ENCODE measurements at places on chromosomes 12 and 14.

DNA sequence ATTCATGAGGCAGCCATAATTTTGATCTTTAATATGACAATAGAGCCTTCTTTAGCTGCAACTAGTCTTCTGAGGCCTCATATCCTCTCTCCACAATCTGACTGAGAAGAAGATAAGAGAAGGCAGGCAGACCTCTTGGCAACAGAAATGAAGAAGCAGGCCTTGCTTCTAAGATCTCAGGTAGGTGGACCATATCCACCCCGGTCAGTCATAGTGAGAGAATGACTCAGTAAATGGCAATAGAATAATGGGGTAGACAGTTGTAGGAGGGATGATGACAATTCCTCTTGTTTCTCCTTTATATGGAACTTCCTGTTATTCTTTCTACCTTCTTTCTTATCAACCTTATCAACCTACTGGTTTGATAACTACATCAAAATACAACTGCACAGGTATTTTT lies 246.7 kb upstream of the G2E3 start:
- no peak for DNase-seq

GRCh38 chr12:13390381-13390861 lies 193.9 kb downstream of the EMP1 start:
- DNase-seq = peak; percentile 79

DNA sequence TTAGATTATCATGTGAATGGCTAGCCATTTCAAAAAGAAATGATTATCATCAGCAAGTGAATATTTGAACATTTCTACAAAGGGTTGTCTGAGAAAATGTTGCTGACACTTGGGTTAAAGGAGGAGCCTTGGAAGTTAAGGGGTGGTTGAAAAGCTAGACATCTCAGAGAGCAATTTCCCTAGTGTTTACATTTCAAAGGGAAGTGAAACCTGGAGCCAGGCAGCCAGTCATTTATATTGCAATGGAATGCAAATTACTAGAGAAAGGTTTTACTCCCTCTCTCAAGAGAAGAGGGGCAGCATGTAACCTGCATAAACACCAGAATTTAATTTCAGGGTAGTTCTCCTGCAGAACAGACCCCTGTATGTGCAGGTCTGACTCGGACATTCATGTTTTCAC lies 279.0 kb downstream of the SLC16A7 start:
- no peak for DNase-seq

GRCh38 chr12:31018790-31019505 lies 54.7 kb upstream of the DDX11 start:
- no peak for DNase-seq

- DNase-seq = no peak
These were observed 93.1 kb downstream of the RMST start for GRCh38 chr12:97555547-97556187.

GRCh38 chr14:45065540-45065939 lies 18.4 kb upstream of the PRPF39 start:
- peak; percentile 6 for DNase-seq

DNA sequence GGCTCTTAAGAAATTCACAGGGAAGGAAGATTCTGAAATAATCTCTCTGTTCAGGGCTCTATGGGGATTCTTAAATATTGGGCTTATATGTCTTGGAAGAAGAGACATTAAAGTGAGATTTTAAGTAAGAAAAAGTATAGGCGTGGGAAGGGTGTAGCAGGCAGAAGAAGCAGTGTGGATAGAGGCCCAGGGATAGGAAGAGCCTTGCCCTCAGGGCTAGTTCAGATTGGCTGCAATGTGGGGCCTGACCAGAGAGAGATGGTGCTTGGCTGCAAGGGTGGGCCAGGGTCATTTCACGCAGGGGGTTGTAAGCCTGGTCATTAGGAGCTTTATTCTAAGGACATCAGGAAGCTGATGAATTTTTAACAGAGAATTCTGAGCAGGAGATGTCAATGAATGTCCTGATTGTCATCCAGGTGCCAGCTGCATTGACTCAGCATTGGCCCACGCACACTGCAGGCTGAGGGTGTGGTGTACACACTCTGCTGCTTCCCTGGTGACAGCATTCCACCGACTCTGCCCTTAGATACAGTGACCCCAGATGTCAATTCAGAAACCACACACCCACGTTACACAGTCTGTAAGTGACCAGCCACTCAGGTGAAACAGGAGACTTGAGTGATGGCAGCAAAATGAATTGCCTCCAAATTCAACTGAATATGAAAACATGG lies 582.5 kb downstream of the NRXN3 start:
- DNase-seq = no peak

- DNase-seq = no peak
These were observed 93.3 kb downstream of the ERGIC2 start for GRCh38 chr12:29287622-29288021.

- no peak for DNase-seq
These were observed 4.9 kb downstream of the NKX2-1 start for GRCh38 chr14:36515105-36515593.

GRCh38 chr12:113894697-113895096 lies 71.4 kb downstream of the RBM19 start:
- no peak for DNase-seq

DNA sequence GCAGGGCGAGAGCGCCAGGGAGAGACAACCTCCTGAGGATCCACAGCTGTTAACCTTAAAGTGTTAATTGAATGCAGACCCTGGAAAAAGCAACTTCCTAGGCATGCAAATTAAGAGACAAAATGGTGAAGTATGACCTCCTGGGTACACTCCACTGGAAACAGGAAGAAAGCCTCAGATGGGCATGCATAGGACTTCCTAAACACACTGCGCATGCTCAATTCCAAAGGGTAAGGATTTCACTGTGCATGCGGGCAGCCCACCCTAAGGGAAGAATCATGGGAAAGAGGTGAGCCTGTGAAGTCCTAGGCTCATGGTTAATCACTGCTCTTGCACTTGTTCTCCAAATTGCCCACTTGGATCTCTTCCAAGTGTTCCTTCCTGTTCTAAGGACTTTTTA lies 80.5 kb upstream of the CAPRIN2 start:
- DNase-seq = no peak

DNA sequence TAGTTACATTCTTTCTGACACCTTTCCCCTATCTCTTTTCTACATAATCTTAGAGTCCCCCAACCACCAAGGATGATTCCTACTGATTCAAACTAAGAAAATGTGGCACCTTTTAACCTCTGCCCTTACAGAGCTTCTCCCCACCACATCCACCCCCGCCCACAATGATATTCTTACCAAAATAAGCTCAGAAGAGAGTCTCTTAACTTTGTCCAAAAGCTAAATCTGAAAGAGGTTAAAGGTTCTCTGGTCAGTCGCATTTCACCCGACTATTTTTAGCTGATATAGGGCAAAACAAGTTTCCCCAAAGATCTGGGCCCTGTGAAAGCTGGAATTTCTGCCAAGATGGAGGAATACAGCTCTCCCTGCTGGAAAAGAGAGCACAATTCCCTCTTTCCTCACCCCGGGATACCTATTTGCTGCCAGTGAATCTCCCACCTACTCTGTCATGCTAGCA lies 128.6 kb downstream of the ZFP36L1 start:
- DNase-seq = no peak

GRCh38 chr12:23352670-23353069 lies 596.8 kb downstream of the SOX5 start:
- DNase-seq = no peak

DNA sequence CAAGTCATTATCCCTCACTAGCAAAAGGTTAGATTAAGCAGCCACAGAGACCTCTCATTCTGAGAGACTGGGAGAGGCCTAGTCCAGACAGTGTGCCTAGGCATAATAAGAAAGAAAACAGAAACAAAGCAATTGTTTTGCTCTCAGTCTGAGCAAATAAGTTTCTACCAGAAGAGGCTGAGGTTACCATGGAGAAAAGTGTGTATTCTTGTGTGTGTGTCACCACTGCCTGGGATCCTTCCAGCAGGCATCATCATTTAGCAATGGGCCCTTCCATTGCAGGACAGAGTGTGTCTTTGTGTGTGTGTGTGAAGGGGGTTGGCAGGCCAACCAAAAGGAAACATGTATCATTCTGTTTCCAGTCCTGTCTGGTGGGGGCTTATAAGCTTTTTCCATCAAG lies 3.7 kb downstream of the EFS start:
- peak; percentile 82 for DNase-seq

GRCh38 chr12:41205070-41205709 lies 17.1 kb downstream of the PDZRN4 start:
- no peak for DNase-seq

GRCh38 chr12:95626854-95627253 lies 75.6 kb upstream of the USP44 start:
- no peak for DNase-seq

- no peak for DNase-seq
These were observed 69.3 kb downstream of the ELK3 start for GRCh38 chr12:96263449-96263902.

- DNase-seq = peak; percentile 5
These were observed 41.7 kb upstream of the ANO4 start for GRCh38 chr12:100752841-100753240.

DNA sequence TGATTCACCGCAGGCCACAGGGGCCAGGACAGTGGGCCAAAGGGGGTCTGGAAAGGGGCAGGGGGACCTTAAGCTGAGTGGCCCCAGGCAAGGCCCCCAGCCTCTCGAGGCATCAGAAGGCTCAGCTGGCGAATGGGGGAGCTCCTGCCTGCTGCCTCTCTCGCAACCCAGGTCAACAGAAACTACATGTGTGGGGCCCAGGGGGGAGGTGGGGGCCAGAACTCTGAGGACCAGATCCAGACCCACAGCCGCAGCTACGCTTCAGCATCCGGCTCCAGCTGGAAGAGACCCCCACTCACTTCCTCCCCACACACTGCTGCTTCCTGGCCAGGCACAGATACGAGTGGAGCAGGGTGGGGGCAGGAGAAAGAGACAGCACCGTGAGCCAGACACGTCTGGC lies 46.5 kb downstream of the NCOR2 start:
- DNase-seq = no peak

DNA sequence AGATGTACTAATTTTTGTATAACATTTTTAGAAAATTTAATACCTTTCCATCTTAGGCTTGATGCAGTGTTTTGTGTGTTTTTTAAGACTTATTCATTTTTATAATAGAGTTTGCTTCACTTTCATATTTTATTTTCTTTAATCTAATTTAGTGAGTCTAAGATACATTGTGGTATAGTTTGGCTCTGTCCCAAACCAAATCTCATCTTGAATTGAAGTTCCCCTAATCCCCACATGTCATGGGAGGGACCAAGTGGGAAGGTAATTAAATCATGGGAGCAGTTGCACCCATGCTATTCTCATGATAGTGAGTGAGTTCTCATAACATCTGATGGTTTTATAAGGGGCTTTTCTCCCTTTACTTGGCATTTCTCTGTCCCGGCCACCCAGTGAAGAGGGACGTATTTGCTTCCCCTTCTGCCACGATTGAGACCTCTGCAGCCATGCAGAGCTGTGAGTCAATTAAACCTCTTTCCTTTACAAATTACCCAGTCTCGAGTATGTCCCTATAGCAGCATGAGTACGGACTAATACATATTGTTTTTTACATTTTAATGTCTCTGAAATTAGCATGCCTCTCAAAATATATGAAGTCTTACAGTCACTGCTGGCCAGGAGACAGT lies 34.9 kb downstream of the GABARAPL1 start:
- DNase-seq = no peak

GRCh38 chr12:95200128-95200894 lies 17.0 kb downstream of the FGD6 start:
- no peak for DNase-seq

- DNase-seq = no peak
These were observed 392.9 kb upstream of the FOXG1 start for GRCh38 chr14:28373721-28374120.

GRCh38 chr12:59823567-59823966 lies 227.7 kb downstream of the SLC16A7 start:
- DNase-seq = no peak

DNA sequence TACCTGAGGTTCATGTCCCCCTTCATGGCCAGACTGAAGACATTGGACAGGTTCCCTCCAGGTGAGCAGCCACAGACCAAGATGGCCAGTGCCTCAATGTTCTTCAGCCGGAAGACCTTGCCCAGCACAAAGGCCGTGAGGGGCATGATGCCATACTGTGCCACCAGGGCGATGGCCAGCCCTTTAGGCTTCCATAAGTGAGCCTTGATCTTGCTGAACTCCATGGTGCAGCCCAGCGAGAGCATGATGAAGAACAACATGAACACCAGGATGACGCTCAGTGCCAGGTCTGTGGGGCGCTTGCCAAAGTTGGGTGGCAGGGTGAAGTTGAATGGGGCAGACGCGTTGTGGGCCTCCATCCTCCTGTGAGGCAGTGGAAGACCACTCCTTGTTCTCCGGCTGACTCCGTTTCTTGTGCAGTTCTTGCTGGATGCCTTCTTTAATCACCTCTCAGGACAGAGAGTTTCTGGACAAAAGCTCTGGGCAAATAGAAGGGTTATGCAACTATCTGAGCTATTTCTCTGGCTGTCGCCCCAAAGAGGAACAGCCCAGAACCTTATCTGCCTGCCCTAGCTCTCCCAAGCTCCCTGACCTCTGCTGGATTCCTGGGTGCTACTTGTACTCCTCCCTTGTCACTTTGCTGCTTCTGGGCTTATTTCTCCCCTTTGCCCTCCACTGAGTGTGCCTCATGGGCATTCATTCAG lies at the start of gene SLC10A1:
Gene SLC10A1, minus strand, starts transcription at position 445 of the 704 bp plus-strand sequence. Its CDS starts 86 bp downstream, at position 359.
- DNase-seq = no peak

GRCh38 chr14:97536421-97536820 lies 739.2 kb downstream of the VRK1 start:
- DNase-seq = no peak

DNA sequence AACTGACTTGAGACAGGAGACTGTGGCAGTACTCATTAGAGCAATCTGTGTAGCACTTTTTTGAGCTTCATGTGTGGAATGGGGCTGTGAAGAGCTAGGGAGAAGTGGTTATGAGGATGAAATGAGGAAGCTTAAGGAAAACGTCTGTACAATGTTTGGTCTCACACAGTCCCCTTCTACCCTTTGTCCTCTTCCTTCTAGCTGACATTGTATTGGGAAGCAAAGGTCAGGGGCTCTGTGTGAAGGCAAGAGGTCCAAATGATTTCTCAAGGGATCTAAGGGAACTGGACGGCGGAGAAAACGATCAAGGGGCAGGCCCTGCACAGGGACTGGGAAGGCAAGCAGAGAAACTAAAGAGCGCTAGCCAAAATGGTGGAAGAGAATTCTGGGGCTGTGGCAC lies 13.1 kb upstream of the CIPC start:
- DNase-seq = no peak

- DNase-seq = no peak
These were observed 14.1 kb downstream of the ZNF219 start for GRCh38 chr14:21084396-21084795.

DNA sequence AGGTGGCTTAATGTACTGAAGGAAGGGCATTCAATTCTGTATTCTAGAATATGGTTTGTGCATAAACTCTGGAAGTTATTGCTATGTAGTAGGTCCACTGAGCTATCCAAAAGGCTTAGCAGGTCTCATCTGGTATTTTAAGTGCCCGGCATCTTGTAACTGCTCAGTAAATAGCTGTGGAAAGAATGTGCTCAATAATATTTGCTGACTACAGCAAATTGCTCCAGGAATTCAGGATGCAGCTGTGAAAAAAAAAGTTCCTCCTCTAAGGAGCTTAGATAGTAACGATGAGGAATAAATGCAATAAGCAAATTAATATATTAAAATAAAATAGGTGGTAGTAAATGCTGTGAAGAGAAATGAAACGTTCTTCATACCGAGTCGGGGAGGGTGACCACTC lies 857.1 kb downstream of the AACS start:
- no peak for DNase-seq

- DNase-seq = no peak
These were observed 21.0 kb downstream of the CHST11 start for GRCh38 chr12:104477510-104478390.

- DNase-seq = no peak
These were observed 906.9 kb downstream of the NRXN3 start for GRCh38 chr14:79077096-79077495.

- no peak for DNase-seq
These were observed 90.8 kb downstream of the SSPN start for GRCh38 chr12:26286186-26286585.

GRCh38 chr12:2934371-2934770 lies 24.8 kb upstream of the TEAD4 start:
- no peak for DNase-seq
